Activated naive CD4-positive, alpha-beta T cell treated with Interleukin-2 at 50 U/mL for 16 hours (primary cell): ENCODE measurements at places on chromosomes 3 and 15.

DNA sequence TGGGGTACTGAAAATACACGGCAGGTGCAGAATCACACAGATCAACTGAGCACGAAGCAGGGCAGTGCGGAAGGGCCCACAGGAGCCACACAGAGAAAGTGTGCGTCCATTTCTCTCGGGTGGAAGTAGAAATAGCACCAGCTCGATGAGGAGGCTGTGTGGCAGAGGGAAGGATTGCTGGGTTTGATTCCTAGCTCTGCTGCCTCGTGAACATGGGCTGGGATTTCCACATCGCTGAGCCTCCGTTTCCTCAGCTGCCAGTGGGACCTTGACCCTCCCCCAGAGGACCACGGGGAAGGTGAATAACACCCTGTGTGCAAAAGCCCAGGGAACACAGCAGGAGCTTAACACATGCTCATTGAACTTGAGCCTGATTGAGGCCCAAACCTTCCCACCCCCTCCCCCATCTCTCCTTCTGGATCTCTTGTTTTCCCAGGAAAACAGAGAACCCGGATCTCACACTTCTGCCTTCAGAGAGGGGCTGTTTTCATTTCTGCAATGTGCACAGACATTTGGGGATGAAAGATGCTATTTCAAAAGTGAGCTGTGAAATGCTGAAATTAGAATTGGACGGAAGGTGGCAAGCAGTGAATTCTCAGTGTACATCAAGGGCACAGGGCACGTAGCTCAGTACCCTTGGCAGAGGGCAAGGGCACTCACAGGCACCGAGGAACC is 38.4 kb downstream of the ABTB1 start:
- DNase-seq: no peak

DNA sequence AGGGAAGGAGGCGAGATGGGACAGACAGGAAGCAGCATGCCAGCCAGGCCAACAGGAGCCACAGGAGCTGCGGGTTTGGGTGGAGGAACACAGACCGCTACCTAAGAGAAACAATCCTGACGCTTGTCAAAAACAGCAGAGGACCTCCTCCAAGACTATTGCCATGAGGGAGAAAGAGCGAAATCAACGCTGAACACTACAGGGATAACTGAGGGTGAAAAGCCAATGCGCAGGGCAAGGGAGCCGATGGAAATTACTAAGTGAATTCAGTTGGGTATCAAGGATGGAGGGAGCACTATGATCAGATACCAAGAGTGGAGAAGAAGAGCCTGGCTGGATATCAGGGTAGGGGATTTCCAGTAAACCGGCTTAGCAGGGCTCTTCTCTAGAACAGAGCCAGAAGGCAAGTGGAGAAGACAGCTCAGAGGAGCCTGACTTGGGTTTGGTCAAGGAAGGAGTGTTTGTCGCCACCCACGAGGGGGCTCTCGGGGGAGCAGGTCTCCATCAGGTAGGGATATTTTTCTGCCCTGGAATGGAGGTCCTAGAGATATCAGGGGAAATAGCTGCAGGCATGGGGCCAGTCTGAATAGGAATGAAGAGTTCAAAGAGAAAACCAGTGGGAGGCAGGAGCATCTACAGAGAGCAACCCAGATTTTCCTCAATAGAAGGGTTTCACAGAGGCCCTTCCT is 48.4 kb downstream of the SLC41A3 start:
- no peak for DNase-seq

DNA sequence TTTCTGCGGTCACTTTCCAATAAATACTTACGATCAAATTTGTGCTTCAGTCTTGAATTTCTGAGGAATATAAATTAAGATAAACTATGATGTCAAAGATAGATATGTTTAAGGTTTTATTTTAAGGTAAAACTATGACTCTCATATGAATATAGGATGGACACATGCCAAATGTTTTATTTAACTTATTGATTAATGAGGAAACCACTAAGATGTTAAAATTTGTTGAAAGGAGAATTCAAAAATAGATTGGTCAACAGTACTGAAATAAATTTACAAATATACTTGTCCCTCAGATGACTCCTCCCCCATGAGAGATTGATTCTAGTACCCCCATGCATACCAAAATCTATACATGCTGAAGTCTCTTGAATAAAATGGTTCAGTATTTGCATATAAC is 319.7 kb upstream of the KCNH8 start:
- DNase-seq: no peak

GRCh38 chr3:52771334-52771681 is 568 bp upstream of the NEK4 start:
- DNase-seq: no peak

DNA sequence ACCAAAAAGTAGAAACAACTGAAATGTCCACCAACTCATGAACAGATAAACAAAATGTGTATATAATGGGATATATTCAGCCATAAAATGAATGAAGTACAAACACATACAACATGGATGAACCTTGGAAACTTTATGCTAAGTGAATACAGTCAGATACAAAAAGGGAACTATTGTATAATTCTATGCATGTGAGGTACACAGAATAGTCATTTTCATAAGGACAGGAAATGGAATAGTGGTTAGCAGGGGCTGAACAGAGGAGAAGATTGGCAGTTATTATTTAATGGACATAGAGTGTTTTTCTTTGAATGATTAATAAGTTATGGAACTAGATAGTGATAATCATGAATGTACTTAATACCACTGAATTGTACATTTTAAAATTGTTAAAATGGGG is 20.0 kb upstream of the TRANK1 start:
- no peak for DNase-seq

DNA sequence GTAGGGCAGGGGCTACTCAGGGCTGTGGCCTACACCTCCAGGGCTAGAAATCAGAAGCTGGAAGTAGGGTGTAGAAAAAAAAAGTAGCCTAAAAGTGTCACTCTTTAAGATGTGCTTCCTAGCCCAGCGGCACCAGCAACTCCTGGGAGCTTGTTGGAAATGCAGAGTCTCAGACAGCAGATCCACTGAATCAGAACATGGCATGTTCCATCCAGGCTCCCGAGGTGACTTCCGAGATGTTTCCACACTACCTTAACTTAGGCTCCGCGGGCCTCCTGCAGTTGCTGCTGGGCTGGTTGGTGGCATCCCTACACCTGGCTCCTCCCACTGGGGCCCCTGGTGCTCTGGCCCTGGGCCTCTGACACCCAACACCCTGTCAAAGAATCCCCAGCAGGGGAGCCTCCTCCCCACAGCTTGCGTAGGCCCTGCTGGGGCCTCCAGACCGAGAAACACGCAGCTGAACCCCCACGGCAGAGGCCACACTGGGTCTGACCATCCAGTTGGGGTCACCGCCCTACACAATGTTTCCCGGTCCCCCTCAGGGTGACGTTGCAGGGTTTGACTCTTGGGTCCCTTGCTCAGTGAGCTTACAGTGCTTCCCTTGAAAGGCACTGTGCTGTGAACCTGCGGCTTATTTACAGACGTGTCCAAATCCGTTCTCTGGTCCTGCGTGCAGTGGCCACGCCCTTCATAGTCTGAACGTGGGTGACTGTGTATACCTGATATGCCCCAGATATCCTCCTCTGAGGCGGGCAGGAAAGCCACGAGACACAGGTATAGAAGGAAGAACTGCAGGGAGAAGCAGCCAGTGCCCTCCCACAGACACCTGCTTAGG is 46.5 kb downstream of the FAM174B start:
- no peak for DNase-seq

- DNase-seq: no peak
These were observed 9.2 kb downstream of the LZTFL1 start for GRCh38 chr3:45832699-45833098.

GRCh38 chr15:60964527-60964926 is 264.6 kb downstream of the RORA start:
- no peak for DNase-seq

DNA sequence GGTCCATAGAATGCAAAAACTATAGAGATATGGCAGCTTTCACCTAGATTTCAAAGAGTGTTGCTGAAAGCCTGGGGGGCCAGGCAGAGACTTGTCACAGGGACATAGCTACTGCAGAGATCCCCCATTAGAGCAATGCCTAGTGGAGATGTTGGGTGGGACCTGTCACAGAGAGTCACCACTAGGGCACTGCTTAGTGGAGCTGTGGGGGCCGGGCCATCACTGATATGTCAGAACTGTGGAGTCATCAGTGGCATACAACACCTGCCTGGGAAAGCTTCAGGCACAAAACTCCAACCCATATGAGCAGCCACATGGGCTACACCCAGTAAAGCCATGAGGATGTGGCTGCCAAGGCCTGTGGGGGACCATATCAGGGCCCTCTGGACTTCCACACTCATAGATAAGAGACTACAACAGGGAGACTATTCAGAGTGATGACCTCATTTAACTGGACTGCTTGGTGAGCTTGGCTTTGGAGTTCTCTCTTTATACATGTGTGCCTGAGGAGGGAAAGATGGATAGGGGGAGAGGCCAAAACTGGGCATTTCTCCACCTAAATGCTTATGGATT is 176.3 kb downstream of the ZNF621 start:
- DNase-seq: no peak

DNA sequence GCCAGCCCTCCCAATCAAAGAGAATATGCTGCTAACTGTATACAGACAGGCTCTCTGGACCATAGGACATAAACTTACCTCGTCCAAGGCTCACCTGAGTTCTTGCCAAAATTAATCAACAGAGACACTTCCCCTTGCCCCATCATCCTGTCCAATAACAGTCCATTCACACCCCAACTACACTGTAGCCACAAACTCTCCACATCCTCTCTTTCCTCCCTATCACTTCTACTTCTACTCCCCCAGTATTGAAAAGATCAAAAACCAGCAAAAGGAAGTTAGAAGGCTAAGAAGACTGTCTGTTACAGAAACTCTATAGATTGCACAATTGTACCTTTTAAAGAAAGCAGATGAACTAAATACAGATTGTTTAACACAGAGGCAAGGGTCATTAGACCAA is 133.5 kb upstream of the STT3B start:
- DNase-seq: no peak

GRCh38 chr15:96350934-96351724 is 20.6 kb downstream of the NR2F2 start:
- DNase-seq: no peak
